ENCODE measurements at places on chromosomes 5 and 9.

DNA sequence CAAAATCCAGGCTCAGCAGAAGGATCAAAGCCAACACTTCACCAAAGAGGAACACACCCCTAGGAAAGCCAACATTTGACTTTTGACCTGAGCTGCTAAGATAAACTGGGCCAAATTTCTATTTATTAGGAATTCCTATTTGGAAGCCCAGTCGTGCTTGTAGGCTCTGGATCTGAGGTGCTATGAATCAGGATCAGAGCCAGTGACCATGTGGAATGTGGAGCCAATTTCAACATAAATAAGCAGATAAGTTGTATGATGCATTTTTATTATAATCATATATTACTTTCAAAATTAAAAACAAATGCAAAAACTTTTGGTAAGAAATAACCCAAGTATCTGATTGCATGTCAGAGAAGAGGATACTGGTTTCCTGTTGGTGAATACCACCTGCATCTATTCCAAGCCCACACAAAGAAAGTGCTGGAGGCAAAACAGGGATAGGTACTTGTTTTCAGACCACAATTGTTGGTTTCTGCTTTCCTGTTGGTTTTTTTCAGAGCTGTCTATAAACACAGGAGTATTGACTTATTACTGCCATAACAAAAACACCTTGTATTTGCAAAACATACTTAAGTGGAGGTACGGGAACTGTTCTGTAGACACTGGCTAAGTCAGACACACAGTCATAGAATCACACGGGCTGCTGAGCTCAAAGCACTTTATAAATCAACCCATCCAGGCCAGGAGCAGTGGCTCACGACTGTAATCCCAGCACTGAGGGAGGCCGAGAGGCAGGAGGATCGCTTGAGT lies 52.8 kb downstream of the ARL15 start:
- DNase-seq: no peak

GRCh38 chr5:137596941-137597340 lies 97.8 kb upstream of the SPOCK1 start:
- no peak for DNase-seq

DNA sequence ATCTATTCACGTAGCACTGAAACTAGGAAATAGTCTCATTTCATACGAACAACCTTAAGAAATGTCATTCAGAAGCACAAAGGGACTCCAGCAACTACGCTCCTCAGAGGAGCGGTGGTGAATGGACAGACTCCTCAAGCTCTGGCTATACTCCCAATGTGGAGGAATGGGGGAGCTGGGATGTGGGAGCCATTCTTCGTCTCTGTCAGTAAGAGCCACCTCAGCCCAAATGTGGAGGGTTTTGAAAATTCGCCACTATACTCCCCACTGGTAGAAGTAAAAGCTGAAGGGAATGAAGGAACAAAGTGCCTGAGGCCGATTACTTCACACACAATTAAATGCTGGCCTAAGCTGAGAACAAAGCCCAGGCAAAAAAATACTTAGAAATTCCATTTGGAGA lies 96.3 kb downstream of the ADAMTS12 start:
- DNase-seq: no peak

DNA sequence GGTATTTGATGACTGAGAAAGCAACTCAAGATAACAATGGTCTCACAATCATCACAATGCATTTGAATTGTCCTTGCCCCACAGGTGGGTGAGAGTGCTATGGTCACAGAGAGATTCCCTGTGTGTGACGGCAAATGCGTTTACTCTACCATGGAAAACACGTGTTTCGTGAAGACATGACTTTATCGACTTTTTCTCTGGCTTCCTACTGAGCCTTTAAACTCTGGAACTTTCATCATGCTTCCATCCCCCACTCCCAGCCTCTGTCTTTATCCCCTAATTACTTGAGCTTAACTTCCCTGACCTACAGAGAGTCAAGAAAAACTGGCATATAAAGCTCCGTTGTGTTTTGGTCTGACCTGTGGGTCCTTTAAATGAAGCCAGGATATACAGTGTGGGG lies 414.1 kb upstream of the CLINT1 start:
- no peak for DNase-seq

DNA sequence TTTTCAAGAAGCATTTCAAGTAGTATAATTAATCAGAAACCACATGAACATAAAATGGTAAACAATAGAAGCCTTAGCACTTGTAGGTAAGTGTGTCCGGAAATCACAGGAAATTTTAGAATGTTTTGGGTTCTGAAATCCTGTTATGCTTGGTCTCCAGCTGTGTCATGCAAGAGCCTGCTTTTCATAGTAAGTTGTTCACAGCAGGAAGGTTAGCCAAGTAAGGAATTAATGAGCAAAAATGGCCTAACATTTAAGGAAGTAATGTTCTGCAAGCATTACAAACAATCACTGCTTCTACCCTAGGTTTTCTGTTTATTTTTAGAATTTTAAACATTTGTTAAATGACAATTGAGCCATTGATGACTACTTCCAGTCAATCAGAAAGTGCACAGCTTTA lies 669.5 kb downstream of the SLCO4C1 start:
- no peak for DNase-seq

- DNase-seq: no peak
These were observed 33.0 kb upstream of the PANK3 start for GRCh38 chr5:168612123-168612522.

- DNase-seq: no peak
These were observed 244.6 kb upstream of the EFNA5 start for GRCh38 chr5:107915176-107915812.

DNA sequence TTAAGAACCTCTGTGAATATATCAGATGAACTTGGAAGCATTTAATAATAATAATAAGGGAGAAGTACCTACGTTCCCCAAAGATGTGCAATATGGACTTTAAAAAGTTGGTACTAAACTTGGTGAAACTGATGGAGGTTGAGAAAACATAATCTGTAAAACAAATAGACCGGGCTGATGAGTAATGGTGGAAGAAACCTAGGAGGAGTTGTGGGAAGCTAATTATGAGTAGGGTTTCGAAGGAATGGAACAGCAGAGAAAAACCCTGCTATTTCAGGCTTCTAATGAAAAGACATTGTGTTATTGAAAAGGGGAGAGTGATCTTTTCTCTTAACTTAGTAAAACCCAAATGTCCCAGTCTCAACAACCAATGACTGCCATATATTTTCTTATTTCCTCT lies 229.3 kb downstream of the PCSK1 start:
- no peak for DNase-seq

DNA sequence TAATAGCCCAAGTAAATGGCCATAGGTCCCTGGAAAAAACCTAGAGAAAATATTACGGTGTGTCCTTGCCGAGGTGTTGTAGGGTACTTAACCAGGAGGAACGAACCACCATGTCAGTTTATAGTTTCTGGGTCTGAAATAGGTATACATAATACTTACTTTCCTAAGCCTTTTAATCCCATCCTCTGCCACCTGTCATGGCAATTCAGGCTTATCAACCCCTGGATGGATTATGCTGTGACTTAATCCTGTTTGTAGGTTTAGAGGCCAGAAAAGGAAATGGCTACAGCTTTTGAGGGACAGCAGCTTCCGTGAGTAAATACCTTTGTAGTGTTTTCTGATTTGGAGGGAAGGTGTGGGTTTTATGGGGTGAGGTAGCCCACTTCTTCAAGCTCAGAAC lies 89.1 kb upstream of the PTPRD start:
- DNase-seq: no peak

DNA sequence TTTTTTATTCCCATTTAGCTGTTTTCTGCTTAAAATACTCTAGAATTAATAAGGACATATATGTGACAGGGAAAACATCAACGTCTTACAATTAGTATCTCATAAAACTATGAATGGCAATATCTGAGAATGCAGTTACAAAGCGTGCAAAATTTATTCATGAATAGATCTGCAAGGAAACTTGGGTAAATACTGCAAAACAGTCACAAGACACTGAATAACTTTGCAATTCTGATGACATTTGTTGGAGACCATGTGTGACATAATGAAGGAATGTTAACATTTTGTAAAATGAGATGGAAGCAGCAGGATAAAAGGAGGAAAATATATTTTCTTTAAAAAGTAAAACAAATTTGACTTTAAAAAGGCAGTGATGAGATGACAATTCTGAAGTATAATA lies 480.9 kb upstream of the SEMA6A start:
- DNase-seq: no peak

- no peak for DNase-seq
These were observed 156.1 kb downstream of the NXNL2 start for GRCh38 chr9:88691091-88691490.

DNA sequence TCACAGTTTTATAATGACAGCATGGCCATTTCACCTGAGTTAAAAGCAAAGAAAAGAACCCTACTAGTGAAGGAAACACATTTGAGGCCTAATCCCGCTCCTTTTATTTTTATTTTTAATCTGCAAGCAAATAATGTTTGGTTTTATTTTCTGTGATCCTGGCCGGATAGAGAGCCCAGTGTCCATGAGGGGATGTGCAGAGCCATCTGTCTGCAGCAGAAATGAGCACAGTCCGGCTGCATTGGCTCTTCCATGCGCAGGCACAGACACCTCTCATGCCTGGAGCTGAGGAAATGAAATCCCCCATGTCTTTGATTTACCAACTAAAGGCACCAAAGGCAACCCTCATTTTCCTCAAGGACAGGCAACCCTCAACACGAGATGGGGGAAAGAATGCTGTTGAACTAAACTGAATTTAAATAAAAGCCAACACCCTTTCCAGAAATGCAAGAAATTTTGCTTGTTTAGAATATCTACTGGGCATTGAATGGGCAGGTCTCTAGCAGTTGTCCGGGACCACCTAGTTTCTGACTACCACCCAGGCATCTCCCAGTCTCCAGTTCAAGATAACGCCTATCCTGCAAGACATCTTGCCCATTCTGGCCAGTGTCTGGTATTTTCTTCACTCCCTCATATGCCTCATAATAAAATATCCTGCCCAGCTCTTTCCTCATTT lies 47.9 kb upstream of the SEMA6A start:
- no peak for DNase-seq
